ENCODE measurements at places on chromosomes 3 and 15.

- DNase-seq = no peak
Measured at GRCh38 chr3:10936686-10937085, 55.9 kb upstream of the SLC6A1 start.

- DNase-seq = no peak
Measured at GRCh38 chr15:57494581-57494980, 97.1 kb upstream of the MYZAP start.

- DNase-seq = no peak
Measured at GRCh38 chr3:45318689-45319088, 69.7 kb upstream of the LARS2 start.

GRCh38 chr3:192063570-192063969, 602.6 kb downstream of the PYDC2 start:
- DNase-seq = peak; percentile 44

DNA sequence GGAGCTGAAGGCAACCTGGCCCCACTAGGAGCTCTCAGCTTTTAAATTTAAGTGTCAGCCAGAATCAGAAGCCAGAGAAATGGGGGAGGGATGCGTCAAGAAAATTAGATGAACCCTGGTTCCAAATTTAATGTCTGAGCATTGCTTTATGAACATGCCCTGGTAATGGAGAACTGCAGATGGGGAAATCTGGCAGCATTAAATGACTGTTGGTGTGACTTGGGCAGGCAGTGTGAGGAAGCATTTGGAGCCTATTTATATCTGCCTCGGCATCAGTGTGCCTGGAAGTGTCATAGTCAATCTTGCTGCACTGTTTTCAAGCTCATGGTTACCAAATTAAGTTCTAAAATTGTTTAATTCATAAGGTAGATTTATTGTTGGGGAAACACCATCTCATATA, 29.0 kb downstream of the NME9 start:
- no peak for DNase-seq

GRCh38 chr15:74631935-74632560, 16.4 kb downstream of the CLK3 start:
- DNase-seq = peak; percentile 40

DNA sequence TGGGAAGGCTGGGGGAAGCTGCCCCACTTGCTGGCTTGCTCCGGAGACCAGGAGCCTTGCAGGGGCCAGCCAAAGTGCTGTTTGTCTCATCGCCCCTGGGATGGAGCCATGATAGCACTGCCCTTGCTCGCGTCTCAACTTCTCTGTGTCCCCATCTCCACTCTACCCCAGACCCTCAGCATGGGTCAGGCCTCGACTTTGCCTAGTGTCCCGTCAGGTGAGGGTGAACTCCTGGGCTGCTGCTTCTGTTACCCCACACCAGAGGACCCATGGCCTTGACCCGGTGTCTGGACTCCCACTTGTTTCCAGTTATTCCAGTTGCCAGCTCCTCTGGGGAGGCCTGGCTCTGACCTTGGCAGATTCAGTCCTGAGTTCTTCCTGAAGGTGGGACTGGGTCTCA, 36.5 kb upstream of the DUSP7 start:
- DNase-seq = no peak

GRCh38 chr3:186772281-186772694, 11.1 kb upstream of the EIF4A2 start:
- DNase-seq = no peak

- DNase-seq = no peak
Measured at GRCh38 chr3:13571264-13571663, 22.3 kb downstream of the FBLN2 start.

DNA sequence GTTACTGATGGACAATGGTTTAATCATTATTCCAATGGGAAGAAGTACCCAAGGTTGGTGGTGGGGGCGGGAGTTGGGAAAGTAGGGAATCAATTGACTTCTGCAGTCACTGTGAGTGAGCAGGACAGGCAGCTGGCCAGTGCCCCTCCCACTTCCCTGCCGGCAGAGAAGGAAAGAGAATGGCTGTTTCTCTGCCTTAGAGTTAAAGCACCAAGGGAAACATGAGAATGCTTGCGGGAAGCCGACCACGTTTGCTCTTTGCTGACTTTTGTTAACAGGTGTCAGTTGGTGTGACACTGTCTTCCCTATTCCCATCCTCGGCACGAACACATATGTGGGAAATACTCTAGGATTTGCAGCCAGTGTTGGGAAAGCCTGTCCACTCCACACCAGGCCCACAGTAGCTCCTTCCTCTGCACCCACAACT, 33.5 kb upstream of the MFSD1 start:
- DNase-seq = peak; percentile 55

DNA sequence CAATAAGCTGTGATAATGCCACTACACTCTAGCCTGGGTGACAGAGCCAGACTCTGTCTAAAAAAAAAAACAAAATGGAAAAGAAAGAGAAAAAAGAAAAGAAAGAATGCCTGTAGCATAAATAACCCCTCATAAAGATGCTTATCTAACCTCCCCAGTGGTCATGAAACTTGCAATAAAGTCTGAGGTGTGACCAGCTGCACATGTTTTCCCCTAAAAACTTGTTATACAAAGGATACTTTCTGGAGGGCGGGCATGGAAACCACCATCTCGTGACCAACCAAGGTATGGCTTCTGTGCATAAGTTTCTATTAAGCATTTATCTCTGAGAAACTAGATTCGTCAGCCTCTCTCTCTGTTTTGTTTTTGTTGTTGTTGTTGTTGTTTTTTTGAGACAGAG, 21.8 kb downstream of the CCDC32 start:
- no peak for DNase-seq

GRCh38 chr15:31237043-31237324, 89.7 kb upstream of the KLF13 start:
- DNase-seq = no peak

GRCh38 chr3:1200371-1200770, 107.5 kb downstream of the CNTN6 start:
- no peak for DNase-seq

- peak; percentile 73 for DNase-seq
Measured at GRCh38 chr3:1082108-1082507, 10.7 kb upstream of the CNTN6 start.

DNA sequence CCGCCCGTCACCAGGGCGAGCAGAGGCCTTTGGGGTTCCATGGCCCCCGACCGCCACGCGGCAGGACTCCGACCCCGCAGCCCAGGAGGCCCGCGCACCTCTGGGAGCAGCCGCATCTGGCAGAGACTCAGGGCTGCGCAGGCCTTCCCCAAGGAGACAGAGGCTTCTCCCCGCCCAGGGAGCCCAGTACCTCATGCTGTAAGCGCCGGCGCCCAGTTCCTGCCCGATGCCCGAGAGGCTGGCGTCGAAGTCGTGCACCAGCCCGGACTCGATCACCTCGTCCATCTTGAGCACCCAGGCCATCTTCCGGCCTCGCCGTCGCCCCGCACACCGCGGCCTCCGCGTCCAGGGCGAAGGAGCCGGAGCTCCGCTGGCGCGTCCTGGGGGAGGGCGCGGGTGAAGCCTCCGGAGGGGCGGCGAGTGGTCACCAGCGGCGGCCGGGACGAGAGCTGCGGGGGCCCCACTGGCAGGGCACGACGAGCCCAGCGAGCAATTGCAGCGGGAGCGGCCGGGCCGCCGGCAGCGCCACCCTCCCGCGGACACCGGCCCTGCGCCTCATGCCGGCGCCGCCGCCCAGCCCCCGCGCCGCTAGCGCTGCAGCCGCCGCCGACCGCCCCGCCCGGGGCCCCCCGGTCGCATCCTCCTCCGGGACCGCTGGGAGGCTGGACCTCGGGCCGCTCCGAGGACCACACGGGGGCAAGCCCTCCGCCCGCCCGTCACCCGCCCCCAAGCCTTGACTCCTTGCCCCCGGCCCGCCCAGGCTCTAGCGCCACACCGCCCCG, 468 bp downstream of the UBP1 start:
- DNase-seq = peak; percentile 22

GRCh38 chr3:16533928-16534574, 20.6 kb upstream of the RFTN1 start:
- DNase-seq = no peak

DNA sequence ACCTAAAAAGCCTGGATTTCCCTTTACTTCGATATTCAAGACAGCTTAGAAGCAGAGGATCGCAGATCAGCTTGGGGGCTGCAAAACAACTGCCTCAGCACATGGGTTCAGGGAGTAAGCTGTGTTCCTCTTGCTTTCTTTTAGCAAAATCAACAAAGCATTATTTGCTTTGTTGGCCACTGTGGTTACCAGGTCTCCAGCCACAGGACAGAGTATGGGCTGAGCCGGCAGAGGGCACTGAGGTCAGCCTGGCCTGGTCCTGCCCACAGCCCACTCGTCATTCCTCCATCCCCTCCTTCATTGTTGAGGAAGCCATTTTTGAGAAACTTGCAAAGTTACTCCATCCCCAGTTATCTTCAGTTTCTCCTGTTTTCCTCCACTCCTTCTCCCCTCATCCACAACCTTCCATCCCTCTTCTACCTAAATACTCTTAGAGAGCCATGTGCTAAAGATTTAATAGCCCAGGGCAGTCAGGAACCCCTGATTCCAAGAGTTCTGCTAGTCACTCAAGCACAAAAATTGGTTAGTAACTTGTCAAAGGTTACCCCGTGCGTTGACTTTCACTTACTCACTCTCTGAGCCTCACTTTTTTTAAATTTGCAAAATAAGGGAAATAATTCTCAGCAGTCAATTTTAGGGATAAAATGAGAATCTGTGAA, 60.0 kb upstream of the HES1 start:
- DNase-seq = no peak

- peak; percentile 28 for DNase-seq
Measured at GRCh38 chr15:44662478-44663409, 718 bp downstream of the SPG11 start.

GRCh38 chr15:101167753-101168462, 83.9 kb downstream of the CHSY1 start:
- DNase-seq = peak; percentile 60

DNA sequence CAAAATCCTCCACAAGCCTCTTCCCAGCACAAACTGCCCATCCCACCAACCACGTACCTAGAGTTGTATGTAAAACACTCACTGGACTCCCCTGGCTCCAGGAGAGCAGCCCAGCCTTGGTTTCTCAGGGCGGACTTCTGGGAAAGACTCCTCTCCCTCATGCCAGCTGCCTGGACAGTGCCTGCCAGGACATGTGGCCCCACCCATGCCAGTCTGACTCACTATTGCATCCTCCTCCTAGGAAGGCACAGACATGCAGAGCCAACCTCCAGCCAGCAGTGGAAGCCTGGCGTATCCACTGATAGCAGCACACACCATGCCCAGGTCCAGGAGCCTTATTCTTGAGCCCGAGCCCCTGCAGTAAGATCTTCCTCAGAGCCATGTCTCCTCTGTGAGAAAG, 8.6 kb downstream of the PKM start:
- DNase-seq = no peak

- no peak for DNase-seq
Measured at GRCh38 chr3:71203727-71204488, 379.6 kb downstream of the FOXP1 start.

GRCh38 chr3:119794401-119794800, 12.5 kb downstream of the NR1I2 start:
- no peak for DNase-seq

DNA sequence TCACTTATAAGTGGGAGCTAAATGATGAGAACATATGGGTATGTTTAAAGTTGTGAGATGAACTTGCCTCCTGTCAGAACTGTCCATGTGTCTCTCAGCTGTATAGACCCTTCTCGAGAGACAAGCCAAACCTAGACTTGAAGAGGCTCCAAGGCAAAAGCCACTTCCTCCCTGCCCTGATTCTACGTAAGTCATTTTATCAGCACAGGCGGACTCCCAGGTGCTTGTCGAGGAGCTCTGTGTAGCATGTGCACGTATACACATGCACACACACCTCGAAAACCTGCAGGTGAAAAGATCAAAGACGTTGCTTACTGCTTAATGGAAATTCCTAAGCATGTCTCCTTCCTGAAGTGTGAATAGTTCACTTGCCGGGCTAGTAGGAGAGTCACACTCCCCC, 5.6 kb upstream of the CLEC3B start:
- no peak for DNase-seq

- no peak for DNase-seq
Measured at GRCh38 chr3:73197187-73197586, 135.7 kb downstream of the EBLN2 start.

- DNase-seq = no peak
Measured at GRCh38 chr3:70094197-70094596, 94.7 kb downstream of the SAMMSON start.

GRCh38 chr3:105366326-105367062, at the start of gene ALCAM:
Gene ALCAM, plus strand, starts transcription at chr3:105366909.
- DNase-seq = peak; percentile 99

- peak; percentile 72 for DNase-seq
Measured at GRCh38 chr15:95284933-95285421, 1045.5 kb upstream of the NR2F2 start.

DNA sequence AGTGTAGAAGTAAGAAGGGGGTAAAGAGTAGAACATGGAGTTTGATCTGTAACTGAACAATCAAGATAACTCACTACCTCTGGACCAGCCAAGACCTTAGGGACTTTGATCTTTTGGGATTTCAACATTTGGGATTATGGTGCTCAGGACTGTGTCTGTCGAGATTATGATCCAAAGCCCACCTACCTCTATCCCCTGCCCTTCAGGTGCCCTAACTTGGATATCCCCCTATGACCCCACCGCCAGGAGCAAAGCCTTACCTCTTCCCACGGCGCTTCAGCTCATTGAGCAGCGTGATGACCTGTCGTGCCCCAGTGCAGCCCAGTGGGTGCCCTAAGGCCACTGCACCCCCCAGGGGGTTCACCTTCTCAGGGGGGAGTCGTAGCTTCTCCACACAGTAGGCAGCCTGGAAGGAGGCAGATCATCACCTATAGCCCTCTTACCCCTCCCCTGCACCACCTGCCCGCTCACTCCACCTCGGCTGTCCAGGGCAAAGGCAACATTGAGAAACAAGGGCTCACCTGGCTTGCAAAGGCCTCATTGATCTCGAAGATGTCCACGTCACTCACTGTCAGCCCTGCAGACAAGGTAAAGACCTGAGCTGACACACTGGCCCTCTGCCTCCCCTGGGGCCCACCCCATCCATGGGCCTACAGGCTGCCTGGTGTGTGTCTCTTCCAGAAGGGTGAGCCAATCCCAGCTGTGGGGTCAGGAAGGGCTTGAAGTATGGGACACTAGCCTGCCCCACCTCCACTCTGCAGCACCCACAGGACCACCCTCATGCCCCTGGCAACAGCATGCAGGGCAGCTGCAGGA, 11.4 kb downstream of the ACAA1 start:
- no peak for DNase-seq

- DNase-seq = no peak
Measured at GRCh38 chr15:64249406-64249805, 86.6 kb upstream of the PPIB start.

All from fibroblast of upper back skin (primary cell).